ENCODE measurements at places on chromosomes 11 and 22.

DNA sequence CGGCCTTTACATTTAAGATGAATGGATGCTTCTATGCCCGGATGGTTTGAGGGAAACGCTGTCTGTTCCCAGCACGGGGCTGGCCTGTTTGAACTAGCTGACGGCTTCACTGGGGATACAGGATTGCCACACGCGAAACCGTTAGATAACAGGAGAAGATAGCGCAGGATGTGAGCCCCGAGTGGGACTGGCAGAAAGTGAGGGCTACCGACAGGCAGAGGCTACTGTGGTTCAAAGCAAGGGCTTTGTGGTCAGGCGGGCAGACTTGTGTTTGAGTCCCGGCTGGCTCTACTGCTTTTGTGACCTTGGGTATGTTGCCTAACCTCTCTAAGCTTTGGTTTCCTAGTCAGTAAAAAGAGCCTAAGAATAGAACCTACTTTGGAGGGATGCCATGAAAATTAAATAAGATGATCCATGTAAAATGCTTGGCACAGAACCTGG is 2.8 kb upstream of the OAF start:
- no peak for DNase-seq

DNA sequence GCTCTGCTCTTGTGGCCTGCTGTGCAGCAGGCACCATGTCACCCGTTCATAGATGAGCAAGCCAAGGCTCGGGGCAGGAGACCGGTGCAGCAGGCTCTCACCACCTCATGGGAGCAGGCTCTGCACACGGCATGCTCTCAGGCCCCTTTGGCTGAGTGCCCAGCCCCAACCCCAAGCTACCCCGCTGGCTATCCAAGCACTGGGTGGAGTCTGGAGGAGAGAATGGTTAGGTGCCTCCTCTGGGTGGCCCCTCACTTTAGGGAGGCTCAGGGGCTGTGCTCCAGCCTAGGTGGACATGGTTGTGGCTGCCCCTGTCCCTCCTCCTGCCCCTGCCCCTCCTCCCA is 199.9 kb downstream of the IGLL1 start:
- DNase-seq = no peak

DNA sequence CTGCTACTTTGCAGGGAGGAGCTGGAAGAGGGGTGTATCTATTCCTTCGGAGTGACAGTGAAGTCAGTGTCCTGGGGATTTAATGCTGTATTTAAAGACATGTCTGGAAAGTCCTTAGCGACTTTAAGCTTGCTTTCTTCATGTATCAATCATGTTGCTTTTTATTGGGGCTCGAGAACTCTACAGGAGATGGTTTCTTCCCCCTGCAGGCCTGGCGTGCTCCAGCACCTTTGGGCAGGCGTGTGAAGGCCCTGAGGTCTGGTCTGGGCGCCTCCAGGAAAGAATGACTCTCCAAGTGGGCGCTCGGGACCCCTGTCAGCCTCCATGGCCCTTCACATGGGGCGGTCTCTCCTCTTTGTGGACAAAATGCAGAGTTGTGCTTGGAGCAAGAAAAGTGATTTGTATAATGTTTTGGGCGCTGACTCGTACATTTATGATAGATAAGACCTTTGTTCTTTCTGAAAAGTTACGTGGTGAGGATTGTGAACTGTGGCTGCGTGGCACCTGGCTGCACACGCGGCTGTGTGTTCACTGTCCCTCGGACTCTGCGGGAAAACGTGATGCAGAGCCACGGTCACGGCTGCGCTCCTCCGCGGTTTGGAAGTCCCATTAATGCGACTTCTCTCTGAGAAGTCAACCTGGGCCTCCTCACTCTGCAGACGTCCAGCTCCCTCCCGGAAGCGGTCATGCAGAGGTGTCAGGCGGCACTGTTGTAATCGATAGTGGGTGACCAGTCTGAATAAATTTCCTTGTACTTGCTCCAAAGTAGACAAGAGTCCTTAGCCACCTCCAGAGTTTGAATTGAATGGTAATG is 282.5 kb downstream of the TBC1D22A start:
- no peak for DNase-seq

GRCh38 chr22:28904211-28904896 is 21.0 kb downstream of the ZNRF3 start:
- DNase-seq = no peak

GRCh38 chr11:67497656-67498291 is 7.4 kb downstream of the PITPNM1 start:
- DNase-seq = no peak

DNA sequence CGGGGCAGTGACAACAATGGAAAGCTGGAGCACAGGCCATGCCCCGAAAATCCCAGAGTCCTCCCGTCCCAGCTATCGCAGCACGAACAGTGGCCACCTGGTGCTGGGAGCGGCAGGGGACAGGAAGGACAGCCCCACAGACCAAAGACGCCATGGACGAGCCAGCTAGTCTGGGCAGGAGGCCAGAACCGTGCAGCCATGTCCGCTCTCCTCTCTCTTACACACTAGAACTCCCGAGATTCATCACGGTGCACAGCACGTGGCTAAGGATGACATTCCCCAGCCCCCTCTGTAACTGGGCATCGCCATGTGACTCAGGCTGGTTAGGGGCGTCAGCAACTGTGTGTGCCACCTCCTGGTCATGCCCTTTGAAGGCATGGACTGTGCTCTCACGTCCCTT is 4.6 kb downstream of the CDPF1 start:
- DNase-seq = no peak

GRCh38 chr11:92528001-92528400 is 303.4 kb downstream of the FAT3 start:
- no peak for DNase-seq

DNA sequence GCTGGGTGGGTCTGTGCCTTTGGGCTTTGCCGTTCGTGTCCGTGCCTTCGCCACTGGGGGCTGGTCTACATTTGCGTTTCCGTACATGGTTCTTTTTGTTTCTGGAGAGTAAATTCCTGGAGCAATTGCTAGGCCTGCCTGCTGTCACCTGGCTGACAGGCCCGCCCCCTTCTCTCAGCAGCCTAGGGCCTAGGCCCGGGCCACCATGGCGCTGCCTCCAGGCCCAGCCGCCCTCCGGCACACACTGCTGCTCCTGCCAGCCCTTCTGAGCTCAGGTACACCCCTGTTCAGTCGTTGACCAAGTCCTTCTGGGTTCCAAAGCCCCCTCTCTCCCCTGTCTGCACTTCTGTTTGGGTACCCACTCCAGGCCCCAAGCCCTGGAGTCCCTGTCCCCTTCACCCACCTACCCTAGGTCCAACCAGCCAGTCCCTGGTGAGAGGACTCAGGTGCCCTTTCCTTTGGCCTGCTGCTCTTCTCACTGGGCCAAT is 649 bp downstream of the TMEM25 start:
- no peak for DNase-seq

DNA sequence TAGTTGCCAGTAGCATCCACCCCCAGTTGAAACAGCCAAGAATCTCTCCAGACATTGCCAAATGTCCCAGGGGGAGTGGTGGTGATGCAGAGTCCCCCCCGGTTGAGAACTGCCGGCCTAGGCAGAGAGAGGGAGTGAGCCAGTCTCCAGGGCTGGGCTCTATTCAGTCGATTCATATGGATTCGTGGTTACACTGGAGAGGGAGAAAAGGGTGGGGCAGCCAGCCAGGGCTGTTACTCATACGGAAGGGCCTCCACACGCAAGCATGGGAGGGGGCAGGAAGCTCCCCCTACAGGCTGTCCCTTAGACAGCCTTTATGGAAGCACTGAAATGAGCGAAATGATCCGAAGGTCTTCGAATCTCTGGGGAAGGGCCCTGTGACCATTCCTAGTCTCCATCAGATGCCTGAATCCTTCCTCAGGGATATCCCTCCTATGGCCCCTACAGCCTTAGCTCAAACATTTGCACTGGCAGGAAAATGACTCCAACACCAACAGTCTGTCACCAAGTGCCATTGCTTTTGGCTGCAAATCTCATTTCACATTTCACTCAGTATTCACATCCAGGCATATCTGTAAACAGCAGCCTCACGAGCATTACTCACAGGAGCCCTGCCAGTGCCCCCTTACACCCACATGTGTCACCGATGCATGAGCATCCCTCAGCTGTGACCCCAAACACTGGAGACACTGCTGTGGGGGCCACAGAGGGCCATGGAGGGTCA is 18.4 kb upstream of the TLCD5 start:
- DNase-seq = no peak

DNA sequence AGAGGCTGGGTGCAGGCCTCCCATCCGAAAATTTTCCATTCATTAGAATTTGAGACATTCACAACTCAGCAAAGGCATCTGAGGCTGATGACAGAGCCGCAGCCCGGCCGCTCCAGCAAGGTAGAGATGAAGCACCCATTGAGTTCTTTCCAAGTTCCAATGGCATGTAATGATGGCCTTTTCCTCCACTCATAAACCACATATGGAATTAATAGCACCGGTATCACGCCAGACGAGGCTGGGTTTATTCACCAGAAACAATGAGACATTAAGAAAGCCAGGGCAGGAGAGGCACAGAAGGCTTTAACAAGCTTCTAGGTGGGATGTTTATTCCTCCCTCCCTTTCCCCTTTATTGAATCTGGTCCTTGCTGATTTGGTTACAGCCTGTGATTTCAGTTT is 534.4 kb downstream of the MN1 start:
- no peak for DNase-seq

DNA sequence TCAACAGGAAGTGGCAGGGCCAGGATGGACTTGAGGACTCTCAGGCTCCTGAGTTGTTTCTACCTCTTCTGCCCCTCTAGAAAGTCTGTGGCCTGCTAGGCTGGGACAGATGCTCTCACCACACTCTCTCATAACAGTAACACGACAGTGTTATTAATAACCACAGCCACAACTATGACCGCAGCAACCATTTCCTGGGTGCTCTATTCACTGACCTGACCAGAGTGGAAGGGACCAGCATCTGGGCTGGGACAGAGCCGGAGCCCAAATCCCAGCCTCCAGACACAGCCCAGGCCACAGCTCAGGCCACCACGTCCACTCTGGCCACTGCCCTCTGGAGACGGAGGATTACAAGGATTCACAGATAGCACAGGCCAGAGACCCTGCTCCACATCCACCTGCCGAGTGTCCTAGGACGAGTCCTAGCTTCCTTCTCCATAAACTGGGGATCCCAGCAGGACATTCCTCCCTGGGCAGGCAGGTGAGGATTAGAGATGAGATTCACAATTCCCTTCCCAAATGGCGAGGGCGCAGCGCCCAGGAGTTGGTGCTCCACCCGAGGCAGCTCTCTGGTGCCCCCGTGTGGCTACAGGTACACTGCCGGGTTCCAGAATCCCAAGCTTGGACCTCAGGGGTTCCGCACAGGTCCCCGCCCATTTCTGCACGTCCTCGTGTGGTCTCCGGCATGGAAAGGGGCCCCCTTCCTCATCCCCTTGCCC is 7.1 kb downstream of the PNPLA5 start:
- peak; percentile 18 for DNase-seq

DNA sequence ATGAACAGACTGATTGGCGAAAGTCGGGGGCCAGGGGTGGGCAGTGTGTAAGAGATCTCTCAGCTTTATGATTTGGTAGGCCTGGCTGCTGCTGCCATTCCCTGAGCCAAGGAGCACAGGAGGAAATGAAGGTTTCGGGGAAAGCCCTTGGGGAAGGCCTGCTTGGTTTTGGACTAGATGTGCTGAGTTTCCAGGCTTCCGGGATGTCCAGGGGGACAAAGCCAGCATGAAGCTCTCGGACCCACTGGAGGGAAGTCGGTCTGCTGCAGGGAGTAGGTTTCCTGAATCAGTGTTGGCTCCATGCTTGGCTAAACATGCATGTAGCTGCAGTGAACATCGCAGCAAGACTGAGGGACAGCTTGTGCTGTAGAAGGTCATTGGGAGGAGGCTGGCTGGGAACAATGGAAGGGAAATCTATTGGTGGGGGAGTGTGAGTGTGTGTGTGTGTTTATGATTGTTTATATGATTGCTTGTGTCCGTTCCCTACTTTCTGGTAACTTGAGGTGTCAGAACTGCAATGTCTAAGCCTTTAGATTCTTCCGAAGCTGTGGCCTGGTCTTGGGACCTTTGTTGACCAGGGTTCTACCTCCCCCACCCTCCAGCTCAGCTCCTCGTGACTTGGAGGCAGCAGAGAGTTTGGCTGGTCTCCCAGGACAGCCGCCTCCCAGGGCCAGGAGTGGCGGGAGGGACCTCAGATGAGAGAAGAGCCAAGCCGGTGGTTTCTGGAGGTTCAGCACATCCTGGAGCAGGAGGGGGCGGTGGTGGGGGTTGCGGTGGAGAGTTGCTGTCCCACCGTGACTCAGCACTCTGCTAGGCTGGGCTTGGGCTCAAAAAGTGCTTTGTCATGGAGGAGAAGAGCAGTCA is 4.0 kb upstream of the FTH1 start:
- DNase-seq = no peak

DNA sequence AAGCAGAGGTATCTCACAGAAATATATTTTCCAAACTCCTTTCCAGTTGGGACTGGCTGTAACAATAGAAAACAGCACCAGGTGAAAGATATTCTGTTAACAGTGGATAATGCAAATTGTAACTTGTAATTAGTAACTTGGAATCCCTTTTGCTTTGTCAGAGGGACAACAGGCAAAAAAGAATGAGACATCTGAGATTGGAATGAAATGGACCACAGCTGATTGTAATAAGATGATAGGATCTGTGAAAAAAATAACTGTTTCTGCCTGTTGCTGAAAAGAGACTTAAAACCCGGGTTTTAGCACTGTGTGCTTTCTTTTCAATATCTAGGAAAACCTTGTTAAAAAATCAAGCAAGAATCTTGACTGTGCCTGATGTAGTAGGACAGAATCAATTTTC is 655.7 kb downstream of the METTL15 start:
- DNase-seq = no peak

DNA sequence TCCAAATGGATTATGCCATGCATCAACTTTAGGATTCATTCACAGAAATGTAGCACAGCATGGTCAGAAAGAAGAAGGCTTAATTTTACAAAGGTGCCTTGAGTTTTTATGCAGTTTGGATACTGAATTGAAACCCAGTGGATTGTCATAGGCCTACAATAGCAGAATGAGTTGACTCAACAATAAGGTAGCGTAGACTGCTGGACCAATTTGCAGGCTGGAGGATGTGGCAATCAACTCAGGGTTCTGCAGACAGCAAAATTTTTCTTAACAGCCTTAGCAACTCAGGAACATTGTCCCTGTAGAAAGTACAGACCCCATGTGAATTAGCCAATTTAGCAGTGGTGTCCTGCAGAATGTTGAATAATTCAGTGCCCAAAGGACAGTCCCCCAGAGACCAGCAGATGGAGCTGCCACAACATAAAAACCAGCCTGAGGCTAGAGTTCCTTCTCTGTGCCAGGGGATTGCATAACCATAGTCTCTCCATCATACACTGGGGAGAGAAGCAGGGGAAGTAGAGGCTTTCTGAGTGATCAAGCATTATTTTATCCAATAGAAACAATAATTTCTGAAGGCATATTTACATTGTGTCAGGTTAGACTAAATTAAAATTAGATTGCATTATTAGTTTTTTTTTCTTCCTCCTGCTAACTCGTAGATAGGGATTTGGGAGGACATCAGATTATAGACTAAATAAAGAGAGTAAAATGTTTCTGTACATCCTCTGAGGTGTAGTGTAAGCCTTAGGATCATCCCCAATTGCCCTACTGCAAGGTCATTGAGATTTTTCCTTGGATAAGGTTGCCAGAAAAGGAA is 20.3 kb upstream of the MRPL17 start:
- DNase-seq = no peak

DNA sequence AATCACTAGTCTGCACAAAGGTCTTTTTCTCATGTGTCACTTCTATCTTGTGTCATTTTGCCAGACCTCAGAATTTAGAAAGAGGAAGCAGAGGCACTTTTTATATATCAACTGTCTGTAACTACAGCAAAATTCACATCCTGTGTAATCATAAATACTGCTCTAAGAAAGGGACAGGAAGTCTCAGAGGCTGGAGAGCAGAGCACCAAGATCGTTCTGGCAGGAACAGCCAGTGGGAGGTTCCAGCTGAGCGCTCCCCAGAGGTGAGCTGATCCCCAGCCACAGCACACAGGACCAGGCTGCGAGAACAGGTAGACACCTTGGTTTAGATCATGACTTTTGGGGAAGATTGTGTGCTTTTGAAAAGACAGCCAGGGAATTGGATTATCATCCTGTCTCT is at the start of gene MS4A7:
Gene MS4A7, plus strand, starts transcription at position 179 of the 400 bp plus-strand sequence. CDS start 4,610 bp downstream, outside the sequence.
- no peak for DNase-seq

Measured in stimulated activated CD8-positive, alpha-beta memory T cell treated with anti-CD3 and anti-CD28 coated beads, Interleukin-2, amount 100 ng/mL, for 1 hour (primary cell).